ENCODE measurements at places on chromosomes 7 and 10. TPM values are rescaled to one million over a fixed set of nuclear protein-coding genes. Genes with fewer than 3 reads are reported as not detected.

The CDHR3 gene
- 1.7 TPM for total RNA-seq

The PARP12 gene
- total RNA-seq: 6.9 TPM

The STRIP2 gene
- total RNA-seq: 2.2 TPM

The PON3 gene
- not detected for total RNA-seq

DNA sequence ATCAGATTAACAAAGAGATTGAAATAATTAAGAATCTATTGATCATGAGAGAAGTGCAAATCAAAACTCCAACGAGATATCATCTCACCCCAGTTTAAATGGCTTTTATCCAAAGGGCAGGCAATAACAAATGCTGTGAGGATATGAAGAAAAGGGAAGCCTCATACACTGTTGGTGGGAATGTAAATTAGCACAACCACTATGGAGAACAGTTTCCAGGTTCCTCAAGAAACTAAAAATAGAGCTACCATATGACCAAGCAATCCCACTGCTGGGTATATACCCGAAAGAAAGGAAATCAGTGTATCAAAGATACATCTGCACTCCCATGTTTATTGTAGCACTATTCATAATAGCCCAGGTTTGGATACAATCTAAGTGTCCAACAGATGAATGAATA, 13.8 kb downstream of the FGL2 start:
- DNase-seq: no peak

The ASIC3 gene
- not detected for total RNA-seq

- peak; percentile 88 for DNase-seq
These were observed 41.9 kb downstream of the MET start for GRCh38 chr7:116713918-116714317.

GRCh38 chr7:85342781-85343180, 155.9 kb upstream of the SEMA3D start:
- DNase-seq: no peak

- no peak for DNase-seq
These were observed 57.0 kb downstream of the CC2D2B start for GRCh38 chr10:95964756-95965155.

- DNase-seq: no peak
These were observed 1129.6 kb downstream of the SORCS3 start for GRCh38 chr10:105770524-105771212.

GRCh38 chr7:4784799-4785198, 9.4 kb downstream of the AP5Z1 start:
- DNase-seq: no peak
